ENCODE measurements at places on chromosomes 5 and 9.

- no peak overlapping the region for H3K27ac ChIP-seq
- H3K4me1 ChIP-seq, result no peaks in the 10 kb centered on the region
- no peaks in the 10 kb centered on the region for H3K27me3 ChIP-seq
- no peak for DNase-seq
- H3K4me3 ChIP-seq, result no peak overlapping the region
- H3K36me3 ChIP-seq, result no peaks in the 10 kb centered on the region
These were observed 357.1 kb downstream of the CDH18 start for GRCh38 chr5:19630876-19631275.

DNA sequence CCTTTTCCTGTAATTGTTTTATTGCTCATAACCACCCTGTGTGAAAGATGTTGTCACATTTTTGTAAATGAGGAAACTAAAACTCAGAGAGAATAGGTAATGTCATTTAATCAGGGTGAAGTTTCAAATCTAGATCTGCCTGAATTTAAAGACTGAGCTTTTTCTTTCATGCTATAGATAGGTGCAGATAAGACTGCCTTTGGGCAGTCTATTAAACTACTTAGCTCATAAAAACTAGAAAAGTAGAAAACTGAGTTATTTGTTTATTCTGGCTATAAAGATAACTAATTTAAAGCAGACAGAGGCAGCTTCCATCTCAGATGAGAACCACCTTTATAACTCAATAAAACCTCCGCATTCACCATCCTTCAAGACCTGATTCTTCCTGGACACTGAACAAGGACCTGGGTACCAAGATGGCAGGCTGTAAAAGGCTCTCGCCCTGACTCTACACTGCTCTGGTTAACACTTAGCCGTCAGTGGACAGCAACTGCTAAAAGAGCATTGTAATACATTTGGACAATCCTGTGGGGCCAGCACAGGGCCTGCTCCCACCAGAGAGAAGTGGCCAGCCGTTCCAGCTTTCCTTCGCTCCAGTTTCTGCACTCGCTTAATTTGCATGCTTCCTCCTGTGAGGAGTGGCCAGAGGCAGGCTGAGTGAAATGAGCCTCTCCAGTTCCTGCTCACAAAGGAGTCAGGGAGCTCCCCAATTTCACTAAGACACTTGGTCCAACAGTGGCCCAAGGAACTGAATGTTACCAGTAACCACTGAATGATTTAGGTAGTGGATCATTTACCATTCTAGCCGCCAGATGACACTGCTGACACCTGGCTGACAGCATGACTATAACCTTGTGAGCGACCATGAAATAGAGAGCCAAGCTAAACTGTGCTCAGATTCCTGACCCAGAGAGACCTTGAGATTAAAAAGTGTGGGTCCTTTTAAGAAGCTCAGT is 566.4 kb downstream of the EFNA5 start:
- DNase-seq, result no peak
- no peak overlapping the region for H3K27ac ChIP-seq
- no peak overlapping the region for H3K4me3 ChIP-seq
- H3K27me3 ChIP-seq, result no peaks in the 10 kb centered on the region
- H3K36me3 ChIP-seq, result no peaks in the 10 kb centered on the region
- H3K4me1 ChIP-seq, result no peaks in the 10 kb centered on the region

DNA sequence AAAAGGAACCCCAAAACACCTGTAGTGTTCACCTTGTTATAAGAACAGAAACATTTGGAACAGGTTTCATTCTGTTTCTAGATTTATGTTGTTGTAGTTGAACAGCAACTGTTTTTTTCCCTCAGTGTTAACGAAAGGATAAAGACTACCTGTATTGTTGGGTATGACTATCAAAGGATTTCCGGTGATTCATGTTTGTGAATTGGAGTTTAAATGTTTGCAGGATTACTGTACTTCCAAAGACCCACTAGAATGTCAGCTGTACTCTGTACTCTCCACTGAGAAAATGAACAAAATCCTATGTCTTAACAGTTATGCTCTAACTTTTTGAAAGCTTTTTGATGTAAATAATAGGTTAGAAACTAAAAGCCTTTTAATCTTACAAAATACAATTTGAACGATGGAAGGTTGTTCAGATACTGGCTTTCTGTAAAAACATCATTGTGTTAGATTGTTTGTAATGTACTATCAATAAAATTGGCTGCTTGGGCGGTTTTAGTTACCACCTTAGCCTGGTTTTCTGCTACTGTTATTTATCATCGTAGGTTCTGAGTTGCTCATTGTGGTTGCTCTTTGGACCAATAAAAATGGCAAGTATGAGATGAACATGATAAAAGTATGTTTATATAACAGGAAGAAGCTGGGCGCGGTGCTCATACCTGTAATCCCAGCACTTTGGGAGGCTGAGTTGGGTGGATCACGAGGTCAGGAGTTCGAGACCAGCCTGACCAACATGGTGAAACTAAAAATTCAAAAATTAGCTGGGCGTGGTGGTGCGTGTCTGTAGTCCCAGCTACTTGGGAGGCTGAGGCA is 44.1 kb downstream of the DCP2 start:
- H3K27me3 ChIP-seq, result no peaks in the 10 kb centered on the region
- peak overlapping the region; percentile 65 for H3K27ac ChIP-seq
- H3K4me3 ChIP-seq, result no peak overlapping the region
- DNase-seq, result peak; percentile 47
- peaks cover 43% of the 10 kb centered on the region for H3K36me3 ChIP-seq
- H3K4me1 ChIP-seq, result peaks cover 74% of the 10 kb centered on the region

DNA sequence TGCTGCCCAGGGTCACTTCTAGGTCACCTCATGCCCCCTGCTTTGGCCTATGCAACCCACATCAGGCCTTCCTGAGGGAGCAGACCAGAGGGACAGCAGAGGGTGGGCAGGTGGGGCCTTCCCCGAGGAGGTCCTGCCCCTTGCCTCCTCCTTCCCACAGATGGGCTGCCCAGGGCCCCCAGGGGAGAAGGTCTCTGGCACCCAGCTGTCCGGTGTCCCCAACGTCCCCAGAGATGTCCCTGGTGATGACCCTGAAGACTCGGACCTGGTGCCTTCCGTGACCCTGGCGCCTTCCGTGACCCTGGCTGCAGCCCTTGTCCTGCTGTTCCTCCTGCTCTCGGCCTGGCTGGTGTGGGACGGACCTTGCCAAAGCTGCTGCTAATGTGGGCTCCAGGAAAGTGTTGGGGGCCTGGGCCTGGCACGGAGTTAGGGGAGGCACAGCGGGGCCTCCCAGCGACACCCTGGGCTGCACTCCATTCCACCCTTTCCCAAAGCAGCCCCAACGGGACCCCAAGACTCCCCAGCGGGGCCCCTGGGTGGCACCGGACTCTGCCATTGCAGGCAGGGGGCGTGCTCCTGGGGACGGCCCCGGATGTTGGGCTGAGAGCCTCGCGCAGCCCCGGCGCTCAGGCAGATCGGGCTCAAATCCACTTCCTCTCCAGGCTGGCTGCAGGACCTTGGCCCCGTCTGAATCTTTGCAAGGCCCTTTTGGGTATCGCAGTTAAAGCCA is 6.8 kb upstream of the SLC2A6 start:
- H3K36me3 ChIP-seq, result no peaks in the 10 kb centered on the region
- H3K4me3 ChIP-seq, result no peak overlapping the region
- H3K27ac ChIP-seq, result no peak overlapping the region
- peak; percentile 41 for DNase-seq
- peaks cover 7% of the 10 kb centered on the region for H3K4me1 ChIP-seq
- no peaks in the 10 kb centered on the region for H3K27me3 ChIP-seq

DNA sequence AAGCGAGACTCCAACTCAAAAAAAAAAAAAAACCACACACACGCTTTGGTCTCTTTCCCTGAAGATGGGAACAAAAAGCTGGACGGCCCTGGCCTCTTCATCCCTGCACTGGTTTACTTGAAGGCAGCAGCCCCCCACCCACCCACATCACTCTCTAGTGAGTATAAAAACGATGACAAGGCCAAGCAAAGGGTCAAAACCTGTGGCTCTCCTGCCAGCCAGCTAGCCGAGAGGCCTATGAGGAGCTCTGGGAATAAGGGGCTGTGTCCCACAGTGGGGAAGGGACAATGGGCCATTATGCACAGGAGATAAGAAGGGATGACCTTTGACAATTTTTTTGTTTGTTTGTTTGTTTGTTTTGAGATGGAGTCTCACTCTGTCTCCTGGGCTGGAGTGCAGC is 13.1 kb downstream of the QRFP start:
- peaks cover 39% of the 10 kb centered on the region for H3K36me3 ChIP-seq
- no peaks in the 10 kb centered on the region for H3K4me1 ChIP-seq
- H3K27ac ChIP-seq, result no peak overlapping the region
- DNase-seq, result no peak
- H3K27me3 ChIP-seq, result no peaks in the 10 kb centered on the region

DNA sequence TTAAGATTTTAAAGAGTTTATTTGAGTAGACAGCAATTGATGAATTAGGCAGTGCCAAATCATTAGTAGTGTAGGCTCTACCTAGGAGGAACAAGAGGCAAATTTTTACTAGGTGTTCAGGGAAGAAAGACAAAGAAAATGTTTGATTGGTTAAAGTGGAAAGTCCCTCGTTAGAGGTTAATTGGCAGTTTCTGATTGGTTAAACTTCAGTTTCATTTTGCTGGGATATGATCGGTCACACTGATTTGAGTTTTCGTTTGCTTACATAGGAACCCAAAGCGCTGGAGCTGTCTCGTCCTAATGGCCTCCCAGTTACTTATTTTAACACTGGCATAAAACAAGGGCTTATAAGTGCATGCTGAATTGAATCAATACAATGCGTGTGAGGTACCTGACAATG is 15.1 kb downstream of the DMAC1 start:
- H3K4me1 ChIP-seq, result no peaks in the 10 kb centered on the region
- no peaks in the 10 kb centered on the region for H3K36me3 ChIP-seq
- no peak for DNase-seq
- no peaks in the 10 kb centered on the region for H3K27me3 ChIP-seq

Measured in activated CD4-positive, alpha-beta T cell treated with anti-CD3 and anti-CD28 coated beads for 36 hours (primary cell).